ENCODE measurements at places on chromosomes 11 and 22.

- no peak for DNase-seq
Measured at GRCh38 chr22:39907605-39908097, 6.8 kb downstream of the GRAP2 start.

GRCh38 chr11:106234794-106235193, 157.3 kb downstream of the AASDHPPT start:
- DNase-seq = no peak

GRCh38 chr11:26607725-26608506, 35.9 kb upstream of the MUC15 start:
- no peak for DNase-seq

DNA sequence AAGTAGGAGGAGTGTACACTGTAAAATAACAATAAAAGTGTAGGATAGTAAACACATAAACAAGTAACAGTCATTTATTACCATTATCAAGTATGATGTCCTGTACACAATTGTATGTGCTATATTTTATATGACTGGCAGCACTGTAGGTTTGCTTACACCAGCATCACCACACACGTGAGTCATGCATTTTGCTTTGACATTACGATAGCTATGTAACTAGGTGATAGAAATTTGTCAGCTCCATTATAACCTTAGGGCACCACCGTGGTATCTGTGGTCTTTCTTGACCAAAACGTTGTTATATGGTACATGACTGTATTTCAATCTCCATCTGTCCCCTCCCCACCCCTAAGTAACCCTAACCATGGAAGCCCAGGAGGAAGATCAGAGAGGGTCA, 1.1 kb downstream of the DNAL4 start:
- no peak for DNase-seq

- DNase-seq = peak; percentile 76
Measured at GRCh38 chr11:126400479-126400878, 45.0 kb downstream of the ST3GAL4 start.

DNA sequence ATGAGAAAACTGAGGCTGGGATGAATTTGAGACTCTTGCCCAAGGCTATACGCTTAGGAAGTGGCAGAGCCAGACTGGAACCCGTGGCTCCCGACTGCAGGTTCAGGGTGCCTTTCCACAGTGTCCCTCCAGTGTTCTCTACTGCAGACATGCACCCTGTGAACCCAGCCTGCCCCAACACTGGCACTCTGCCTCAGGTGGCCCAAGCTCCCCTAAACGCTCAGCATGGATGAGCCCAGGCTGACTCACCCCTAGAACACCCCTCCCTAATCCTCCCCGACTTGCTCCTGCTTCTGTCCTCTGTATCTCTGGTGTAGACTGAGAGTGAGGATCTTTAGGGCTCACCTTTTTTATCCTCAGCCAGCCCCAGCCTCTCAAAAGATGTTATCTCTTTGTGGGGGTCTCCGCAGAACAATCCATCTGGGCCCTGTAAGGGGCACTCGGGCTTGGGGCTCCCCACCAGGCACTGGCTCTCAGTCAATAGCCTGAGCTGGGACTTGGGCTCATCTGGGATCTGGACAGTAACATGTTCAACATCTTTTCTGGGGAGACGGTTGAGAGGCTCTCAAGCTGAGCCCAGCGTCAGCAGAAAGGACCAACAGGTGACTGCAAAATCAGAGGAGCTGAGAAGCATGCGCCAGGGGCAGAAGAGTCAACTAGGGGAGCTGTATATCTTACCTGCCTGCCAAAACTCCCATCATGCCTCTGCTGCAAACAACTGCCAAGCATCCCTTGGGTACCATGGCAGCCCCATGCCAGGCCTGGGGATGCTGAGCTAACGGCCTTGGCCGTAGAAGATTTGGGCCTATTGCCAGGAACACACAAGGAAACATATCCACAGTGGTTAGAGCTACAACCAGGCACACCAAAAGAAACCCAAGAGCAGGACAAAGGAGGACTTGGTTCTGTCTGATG, 176.2 kb downstream of the BUD13 start:
- DNase-seq = no peak

DNA sequence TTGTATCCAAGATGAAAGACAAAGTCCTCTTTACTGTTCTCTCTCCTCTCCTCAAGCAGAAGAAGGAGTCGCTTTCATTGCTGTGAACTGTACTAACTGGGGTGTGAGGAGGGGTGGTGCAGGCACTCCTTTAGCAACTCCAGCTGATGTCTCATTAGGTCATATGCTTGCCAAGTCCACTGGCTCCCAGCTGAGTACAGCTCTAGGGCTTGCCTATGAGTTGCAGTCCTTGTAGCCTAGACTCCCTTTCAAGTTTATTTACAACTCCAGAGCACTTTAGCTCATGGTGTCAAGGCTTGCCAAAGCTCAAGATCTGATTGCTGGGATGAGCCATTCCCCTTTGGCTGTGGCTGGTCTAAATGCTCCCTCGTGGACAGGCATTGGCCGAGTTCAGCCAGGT, 55.1 kb upstream of the PDGFD start:
- DNase-seq = no peak

DNA sequence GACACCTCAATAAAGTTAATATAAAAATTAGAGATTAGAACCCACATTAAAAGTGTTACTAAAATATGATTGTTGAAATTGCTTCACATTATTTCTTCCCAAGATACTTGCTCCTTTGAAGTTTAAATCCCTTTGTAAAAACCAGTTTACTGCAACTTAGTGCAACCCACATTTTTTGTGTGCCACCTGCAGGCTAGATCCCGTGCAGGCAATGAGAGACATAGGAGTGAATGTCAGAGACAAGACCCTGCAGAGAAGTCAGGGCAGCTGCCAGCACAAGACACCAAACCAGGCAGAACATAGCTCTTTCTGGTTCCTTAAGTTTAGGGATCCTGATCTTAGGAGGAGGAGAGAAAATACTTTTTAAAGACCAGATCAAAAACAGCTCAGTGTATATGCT, 142.8 kb upstream of the MTNR1B start:
- DNase-seq = no peak

DNA sequence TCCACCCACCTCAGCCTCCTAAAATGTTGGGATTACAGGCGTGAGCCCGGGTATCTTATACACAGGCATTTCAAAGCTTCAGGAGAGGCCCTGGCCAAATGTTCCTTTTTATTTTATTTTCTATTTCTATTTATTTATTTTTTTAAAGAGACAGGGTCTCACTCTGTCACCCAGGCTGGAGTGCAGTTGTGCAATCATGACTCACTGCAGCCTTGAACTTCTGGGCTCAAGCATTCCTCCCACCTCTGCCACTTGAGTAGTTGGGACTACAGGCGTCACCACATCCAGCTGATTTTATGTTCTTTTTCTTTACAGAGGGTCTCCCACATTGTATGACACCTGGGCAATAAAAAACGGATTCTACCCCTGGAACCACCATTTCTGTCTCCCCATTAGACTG, 71.2 kb downstream of the FBXO7 start:
- DNase-seq = no peak

- DNase-seq = no peak
Measured at GRCh38 chr22:45317551-45318167, 7.9 kb downstream of the FAM118A start.

DNA sequence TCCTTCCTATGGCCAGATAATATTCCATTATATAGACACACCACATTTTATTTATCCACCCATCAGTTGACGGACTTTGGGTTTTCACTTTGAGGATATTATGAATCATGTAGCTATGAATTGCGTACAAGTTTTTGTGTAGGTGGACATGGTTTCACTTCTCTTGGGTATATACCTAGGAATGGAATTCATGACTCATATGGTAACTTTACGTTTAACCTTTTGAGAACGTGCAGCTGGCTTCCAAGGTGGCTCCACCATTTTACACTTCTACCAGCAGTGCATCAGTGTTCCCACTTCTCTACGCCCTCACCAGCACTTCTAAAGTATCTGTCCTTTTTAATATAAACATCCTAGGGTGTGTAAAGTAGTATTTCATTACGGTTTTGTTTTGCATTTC, 112.0 kb downstream of the PLEKHA7 start:
- DNase-seq = no peak

- no peak for DNase-seq
Measured at GRCh38 chr11:63427971-63428508, 58.5 kb downstream of the SLC22A9 start.

- no peak for DNase-seq
Measured at GRCh38 chr22:25670070-25670461, 71.9 kb upstream of the MYO18B start.

DNA sequence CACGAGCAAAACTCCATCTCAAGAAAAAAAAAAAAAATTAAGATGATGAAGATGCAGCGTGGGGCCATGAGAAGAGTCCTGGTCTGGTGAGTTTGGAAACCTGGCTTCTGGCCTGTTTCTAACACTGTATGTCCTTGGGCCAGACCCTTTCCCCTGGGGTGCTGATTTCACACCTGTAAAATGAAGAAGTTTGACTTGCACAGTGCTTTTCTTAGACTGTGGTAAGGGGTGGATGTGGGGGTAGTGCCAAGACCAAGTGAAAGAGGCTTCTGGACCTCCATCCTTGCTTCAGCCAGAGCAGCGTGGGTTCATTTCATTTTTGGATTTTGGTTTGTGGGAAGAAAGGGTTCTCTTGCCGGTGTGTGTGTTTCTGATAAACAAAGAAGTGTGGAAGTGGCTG, 42.1 kb downstream of the PTPRJ start:
- DNase-seq = no peak

DNA sequence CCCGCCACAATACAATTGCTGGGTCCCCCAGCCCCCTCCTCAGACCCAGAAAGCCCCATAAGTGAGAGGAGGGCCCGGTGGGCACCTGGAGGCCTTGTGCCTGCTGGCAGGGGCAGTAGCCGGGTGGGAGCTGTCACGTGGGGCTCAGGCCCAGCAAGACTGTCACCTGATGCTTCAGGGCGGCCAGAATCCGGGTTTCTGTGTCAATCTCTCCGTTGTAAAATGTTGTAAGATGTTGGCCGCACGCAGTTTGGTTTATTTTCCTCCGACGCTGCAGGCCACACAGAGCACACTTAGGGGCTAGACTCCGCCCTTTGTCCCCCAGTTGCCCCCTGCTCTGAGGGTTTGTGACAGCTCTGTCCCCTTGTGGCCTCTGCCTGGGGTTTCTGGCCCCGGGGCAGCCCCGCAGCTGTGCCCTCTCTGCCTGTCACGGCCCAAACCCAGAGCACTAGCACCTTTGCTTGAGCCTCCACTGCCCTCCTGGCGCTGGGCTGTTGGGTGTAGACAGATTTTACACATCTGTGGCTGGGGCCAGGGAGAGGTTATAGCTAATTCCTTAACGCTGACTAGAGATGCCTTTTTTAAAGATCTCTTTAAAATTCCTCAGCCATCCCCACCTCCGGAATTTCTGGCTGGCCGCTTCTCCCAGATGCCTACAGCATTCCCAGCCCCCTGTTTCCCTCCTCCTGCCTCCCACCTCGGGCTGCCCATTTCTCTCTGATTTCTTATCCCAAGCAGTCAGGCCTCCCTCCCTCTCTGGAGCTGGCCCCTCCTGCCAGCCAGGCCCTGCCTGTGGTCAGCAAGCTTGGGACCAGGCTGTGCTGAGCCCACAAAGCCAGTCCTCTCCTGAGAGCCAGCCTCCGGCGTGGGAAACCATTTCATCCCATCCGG, 3.2 kb upstream of the PRR5 start:
- DNase-seq = no peak

- no peak for DNase-seq
Measured at GRCh38 chr11:46555267-46556054, 38.4 kb downstream of the AMBRA1 start.

DNA sequence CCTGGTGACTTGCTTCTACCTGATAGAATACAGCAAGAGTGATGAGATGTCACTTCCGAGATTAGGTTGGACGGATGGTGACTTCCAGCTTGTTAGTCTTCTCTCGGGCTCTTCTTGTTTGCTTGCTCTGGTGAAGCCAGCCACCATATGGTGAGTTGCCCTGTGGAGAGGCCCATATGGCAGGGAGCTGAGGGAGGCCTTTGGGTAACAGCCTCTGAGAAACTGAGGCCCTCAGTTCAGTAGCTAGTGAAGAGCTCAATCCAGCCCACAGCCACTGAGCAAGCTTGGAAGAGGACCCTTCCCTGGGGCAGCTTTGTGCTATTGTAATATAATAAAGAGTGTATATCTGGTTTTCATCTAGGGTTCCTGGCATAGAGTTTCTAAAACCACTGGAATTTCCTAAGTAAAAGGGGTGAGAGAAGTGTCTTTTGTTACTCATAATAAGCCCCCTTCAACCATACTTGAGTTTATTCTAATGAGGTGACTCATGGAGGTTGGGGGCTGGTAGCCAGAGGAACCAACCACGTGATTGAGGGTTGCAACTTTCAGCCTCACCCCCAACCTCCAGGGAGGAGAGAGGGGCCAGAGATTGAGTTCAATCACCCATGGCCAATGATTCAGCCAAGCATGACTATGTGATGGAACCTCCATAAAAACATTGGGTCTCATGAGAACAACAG, 8.0 kb upstream of the TPCN2 start:
- DNase-seq = no peak

DNA sequence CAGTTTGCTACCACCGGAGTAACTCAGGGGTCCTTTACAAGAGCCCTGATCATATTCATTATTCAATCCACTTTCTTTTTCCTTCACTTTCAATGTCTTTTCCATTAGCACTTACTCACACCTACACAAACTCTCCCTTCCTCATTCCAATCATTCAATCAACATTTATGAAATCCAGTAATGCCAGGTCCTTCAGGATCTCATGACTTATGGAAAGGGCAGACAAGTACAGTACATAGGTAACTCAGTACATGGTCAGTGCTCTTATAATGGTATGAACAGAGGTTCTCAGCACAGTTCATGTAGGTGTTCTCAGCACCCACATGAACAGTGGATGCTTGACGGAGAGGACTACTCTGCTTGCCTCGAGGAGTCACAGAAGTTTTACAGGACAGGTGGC, 106.6 kb downstream of the USP35 start:
- no peak for DNase-seq

GRCh38 chr11:124481365-124482323, 36.1 kb upstream of the OR8B8 start:
- peak; percentile 79 for DNase-seq

GRCh38 chr11:133742353-133742752, 103.0 kb downstream of the SPATA19 start:
- DNase-seq = no peak

DNA sequence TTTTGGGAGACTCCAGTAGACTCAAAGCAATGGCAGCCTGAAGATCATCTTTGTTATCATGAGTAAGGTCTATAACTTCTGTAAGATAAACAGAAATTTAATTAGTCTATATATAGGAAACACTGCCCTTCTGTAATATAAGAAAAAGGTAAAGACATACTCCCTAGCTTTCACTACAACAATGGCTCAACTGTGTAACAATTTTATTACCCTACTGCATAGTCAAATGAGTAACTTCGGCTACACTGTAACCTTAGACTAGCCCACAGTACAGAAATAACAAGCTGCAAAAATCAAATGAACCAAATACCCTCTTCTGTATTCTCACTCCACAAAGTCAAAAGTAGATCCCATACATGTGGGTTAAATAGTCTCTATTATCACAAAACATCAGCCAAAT, 33.7 kb downstream of the USP28 start:
- DNase-seq = no peak

DNA sequence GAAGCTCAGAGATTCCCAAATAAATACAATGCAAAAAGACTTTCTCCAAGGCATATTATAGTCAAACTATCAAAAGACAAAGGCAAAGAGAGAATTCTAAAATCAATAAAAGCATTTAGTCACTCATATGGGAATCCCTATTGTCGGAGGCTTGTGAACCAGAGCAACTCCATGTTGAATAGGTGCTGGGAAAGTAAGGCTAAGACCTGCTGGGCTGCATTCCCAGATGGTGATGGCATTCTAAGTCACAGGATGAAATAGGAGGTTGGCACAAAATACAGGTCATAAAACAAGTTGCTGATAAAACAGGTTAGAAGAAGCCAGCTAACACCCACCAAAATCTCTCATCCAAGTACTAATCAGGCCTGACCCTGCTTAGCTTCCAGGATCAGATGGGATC, 84.5 kb downstream of the JRKL start:
- DNase-seq = no peak

Measured in hematopoietic multipotent progenitor cell treated with erythropoietin and hydrocortisone succinate and interleukin-3 and kit ligand, for 6 days (in vitro differentiated cells).